ENCODE measurements at places on chromosomes 3 and 15.

DNA sequence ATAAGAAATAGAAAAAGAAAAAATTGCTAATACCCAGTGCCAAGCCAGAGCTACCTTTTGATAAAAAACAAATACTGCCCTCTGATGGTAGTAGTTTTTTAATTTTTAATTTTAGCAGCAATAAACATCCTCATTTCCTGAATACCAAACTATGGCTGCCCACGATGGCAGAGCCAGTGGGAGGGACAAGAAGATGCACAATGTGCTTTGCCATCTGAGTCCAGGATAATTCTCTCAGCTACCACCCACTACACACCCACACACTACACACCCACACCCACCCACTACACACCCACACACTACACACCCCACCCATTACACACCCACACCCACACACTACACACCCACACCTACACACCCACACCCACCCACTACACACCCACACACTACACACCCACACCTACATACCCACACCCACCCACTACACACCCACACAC lies 17.8 kb downstream of the CEP19 start:
- peak; percentile 34 for DNase-seq

DNA sequence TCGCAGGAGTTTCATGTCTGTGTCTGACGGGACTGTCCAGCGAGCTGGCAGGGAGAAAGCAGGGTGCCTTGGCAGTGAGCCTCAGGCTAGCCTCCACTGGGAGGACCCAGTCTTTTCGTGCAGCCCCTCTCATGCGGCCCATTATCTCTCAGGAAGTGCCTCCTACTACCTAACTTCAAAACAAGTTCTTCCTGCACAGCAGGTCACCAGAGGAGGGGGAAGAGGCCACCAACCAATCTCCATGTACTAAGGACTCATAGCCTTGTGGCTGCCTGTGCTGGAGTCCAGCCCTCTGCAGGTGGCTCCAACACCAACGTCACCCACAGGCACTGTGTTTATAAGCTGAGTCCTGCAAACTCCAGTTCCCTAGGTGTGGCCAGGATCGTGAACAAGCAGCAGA lies 4.8 kb downstream of the VIPR1 start:
- no peak for DNase-seq

GRCh38 chr3:158489181-158489580 lies 81.8 kb upstream of the MLF1 start:
- DNase-seq = no peak

DNA sequence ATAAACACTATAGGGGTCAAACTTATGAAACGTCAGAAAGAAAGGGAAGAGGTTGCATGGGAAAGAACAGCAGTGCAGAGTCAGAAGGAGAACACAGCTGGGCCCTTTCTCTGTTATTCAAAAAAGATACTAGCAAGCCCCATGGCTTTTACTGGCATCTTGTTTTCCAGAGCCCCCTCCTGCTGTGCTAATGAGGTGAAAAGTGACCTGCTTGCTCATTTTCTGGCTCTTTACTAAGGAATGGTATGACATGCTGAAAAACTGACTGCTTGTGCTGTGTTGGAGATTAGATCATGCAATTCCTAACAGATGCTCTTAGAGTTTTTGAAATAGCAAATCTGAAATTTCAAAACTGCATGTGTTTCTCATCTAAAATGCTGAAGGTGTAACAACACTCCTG lies 541.6 kb upstream of the ALCAM start:
- no peak for DNase-seq

- DNase-seq = no peak
Observed at GRCh38 chr15:55703873-55704301, 39.1 kb downstream of the PRTG start.

GRCh38 chr15:25684521-25685431 lies 178.4 kb downstream of the ATP10A start:
- no peak for DNase-seq

DNA sequence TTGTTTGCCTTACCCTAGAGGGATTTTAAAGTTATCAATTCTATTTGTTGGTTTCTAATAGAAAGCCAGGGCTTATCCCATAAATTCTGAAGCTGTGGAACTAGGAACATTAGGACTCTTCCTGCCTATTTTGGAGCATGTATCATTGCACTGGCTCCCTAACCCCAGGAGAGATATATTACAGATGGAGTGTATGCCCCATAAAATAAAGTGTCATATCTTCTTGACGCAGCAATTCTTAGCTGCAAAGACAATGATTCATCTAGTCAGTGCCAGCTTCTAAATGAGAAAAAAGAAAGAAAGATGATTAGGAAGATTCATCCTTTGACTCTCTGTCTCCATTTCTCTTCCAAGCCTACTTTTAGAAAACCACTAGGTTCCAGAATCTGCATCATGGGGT lies 74.8 kb upstream of the MAGI1 start:
- no peak for DNase-seq

DNA sequence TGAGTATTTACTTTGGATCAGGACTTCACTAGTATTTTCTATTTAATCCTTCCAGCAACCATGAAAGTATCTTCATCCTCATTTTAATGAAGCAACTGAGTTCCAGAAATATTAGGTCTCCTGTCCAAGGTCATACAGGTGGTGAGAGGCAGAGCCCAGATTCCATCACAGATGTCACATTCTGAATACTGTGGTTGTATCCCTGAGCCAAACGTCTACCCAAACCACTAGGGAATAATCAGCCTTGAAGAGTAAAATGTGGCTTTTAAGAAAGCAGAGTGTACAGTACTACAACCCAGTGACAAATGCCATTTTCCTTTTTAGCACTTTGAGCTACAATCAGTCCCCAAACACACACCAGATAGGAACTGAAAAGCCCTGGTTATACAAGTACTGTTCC lies 93.3 kb upstream of the TRIM42 start:
- no peak for DNase-seq

DNA sequence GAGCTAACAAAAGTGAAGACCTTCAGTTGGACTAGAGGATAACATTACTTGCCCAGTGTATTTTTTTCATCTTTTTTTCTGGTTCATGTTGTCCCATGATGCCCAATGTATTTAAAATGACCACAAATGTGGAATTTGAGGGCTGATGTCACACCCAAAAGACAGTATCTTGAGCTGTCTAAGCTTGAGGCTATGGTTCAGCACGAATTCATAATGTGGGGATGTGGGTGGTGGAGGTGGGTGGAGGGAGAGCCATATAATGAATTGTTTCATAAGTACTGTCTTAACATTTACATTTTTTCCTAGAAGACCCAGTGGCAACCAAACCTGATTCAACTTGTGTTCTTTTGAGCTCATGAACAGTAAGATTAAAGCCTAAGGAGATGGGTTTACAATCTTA lies 37.5 kb downstream of the CHAC1 start:
- no peak for DNase-seq

- no peak for DNase-seq
Observed at GRCh38 chr3:41053220-41053619, 146.1 kb upstream of the CTNNB1 start.

DNA sequence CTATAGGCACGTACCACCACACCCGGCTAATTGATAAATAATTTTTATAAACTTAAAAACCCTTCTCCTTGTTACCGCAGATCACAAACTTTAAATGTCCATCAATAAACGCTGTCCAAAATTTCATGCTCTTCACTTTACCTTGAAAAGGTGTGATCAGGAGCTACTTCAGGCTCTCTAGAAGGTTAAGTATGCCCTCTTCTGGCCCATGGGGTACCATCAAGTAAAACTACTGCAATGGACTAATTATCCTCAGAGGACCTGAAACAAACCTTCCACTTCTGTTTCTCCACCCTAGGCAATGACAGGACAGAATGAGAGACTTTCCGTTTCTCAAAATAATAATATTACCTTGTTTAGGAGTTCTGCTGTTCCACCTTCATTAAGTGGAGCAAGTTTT lies 9.2 kb downstream of the LZTFL1 start:
- no peak for DNase-seq

GRCh38 chr15:42911058-42911592 lies 9.5 kb downstream of the TTBK2 start:
- no peak for DNase-seq

- no peak for DNase-seq
Observed at GRCh38 chr3:56864090-56864489, 62.3 kb upstream of the ARHGEF3 start.

DNA sequence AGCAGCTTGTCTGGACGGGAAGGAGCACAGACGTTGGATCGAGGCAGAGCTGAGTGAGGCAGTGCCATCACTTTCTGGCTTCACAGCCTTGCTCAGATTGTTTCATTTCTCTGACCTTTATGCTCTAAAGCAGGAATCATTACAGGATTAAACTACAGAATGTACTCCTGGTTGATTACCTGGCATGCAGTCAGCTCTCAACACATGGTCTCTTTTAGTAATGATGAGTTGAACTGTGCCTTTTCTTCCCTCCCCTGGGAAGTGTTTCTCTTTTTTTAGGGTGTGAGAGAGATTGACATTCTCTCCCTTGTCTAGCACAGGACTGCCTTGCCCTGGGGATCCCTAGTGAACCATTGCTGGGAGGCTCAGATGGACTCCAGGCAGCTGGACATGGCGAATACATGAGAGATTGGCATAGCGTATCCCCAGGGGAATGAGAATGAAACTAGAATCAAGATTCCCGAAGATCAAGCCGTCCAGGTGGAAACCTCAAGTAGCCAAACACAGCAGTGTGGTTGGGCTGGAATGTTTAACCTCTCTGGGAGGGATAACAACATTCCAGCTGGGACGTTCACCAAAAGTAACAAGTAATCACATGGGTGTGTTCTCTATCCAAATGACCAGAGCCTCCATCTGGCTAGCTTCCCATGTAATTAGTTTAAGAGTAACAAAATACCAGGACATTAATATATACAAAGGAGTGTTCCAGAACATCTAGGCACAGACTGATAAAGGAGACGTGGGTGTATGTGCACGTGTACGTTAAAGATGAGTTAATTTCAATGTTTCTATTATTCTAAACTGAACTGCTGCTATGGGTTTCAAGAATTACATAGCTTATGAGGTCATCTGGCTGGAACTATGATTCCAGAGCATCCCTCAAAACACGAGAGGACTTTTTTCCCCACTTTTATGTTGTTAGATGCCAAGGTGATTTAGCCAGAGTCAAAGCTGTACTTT lies 118.6 kb upstream of the NR2E3 start:
- DNase-seq = no peak

GRCh38 chr3:143502081-143502480 lies 346.2 kb downstream of the SLC9A9 start:
- DNase-seq = no peak

DNA sequence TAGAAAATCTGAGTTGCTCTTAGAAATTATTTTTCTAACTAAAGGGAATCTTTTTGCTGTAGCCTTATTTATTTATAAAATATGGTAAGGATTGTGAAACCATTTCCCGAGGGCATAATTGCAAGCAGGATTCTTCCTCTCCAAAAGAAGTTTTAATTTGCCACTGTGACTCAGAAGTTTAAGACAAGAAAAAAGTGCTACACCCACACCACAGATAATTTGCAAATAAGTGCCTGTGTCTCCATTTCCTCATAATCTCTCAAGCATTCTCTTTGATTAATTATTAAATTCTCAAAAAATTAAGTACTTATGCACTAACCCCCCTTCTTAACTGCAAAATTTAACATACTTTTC lies 43.6 kb downstream of the RASA2 start:
- DNase-seq = no peak

DNA sequence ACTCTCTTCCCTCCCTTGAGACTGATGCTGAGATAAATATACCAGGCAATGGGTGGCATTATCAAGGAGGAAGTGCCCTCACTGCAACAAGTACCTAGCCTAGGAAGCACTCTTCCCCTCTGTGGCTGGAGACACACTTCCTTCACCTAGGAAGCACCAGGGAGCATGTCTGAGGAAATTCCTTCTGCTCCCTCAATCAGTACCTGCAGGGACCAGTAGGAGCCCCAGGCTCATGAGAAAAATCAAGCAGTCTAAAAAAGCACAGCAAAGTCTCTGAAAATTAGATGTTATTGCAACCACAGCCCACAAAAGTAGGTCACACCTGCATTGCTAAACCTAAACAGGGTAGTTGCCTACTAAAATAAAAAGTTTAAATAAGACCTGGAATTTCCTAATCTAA lies 78.2 kb upstream of the TRPM1 start:
- no peak for DNase-seq

GRCh38 chr15:35646790-35647189 lies 100.8 kb upstream of the DPH6 start:
- no peak for DNase-seq

- DNase-seq = no peak
Observed at GRCh38 chr3:134955874-134956273, 160.8 kb downstream of the EPHB1 start.

DNA sequence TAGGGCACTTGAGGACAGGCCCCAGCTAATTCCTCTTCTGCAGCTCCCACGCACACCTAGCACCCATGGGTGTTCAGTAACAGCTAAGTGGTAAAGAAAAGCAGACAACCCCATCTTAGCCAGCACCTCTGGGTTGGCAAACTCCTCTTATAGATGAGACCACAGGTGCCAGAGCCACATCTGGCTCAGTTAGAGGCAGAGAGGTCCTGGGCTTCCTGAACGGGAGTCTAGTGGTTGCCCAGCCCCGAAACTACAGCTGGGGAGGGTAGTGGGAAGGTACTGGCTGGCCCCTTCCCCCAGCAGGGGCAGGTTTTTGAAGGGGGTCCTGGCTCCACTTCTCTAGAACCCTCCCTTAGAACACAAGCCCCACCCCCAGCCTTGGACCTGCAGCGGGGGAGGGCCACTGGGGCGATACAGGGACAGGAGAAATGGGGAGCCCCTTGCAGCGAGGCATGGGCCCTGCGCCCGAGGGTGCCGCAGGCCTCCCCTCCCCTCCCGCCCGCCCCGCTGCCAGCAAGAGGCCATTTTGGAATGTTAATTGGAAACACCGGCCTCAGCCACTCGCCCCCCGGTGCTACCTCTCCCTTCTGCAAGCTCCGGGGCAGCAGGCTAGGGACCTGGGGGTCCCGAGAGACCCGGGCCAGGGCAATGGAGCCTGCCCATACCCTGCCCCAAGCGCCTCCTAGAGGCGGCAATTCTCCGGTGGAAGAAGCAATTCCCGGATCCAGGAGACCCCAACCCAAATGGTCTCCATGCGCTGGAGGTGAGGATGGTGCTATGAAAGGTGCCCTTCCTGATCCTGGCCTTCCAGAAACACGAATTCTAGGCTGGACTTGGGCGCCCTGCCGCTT lies 1.5 kb downstream of the DUSP7 start:
- DNase-seq = peak; percentile 28

DNA sequence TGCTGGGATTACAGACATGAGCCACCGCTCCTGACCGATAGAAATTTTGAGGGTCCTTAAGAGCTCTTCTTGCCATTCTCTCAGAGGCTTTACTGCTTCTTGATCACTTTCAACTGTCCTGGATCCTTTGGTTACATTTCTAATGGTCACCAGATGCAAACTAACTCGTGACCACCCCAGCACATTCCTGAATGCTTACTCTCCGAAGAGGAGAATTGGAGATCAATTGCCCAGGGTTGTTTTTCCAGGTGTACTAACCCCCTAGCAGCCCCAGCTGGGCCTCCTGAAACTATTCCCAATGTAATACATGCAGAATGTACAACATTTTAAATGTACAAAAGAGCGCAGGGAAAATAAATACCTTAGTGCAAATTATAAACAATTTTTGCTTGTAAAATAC lies 65.1 kb upstream of the TBL1XR1 start:
- no peak for DNase-seq
